ENCODE measurements at places on chromosomes 7 and 10. TPM values are rescaled to one million over a fixed set of nuclear protein-coding genes. Genes with fewer than 3 reads are reported as not detected.

The GHRHR gene
- total RNA-seq = not detected

The MEOX2 gene
- total RNA-seq = 1.7 TPM

The NKX1-2 gene
- 0.98 TPM for total RNA-seq

The PRRT4 gene
- 7.6 TPM for total RNA-seq

The MSMB gene
- total RNA-seq = not detected

The GDF10 gene
- total RNA-seq = 1.7 TPM

The PLA2G12B gene
- not detected for total RNA-seq

The SPDYE11 gene
- total RNA-seq = not detected

The PCDH15 gene
- 0.25 TPM for total RNA-seq

The AKR1C8 gene
- not detected for total RNA-seq

The CAMK2B gene
- total RNA-seq = 3.2 TPM

The PNLIPRP1 gene
- not detected for total RNA-seq

The TMEM273 gene
- total RNA-seq = 17.9 TPM

The HOXA4 gene
- 0.98 TPM for total RNA-seq

The AEBP1 gene
- total RNA-seq = 321 TPM

The OR6V1 gene
- total RNA-seq = not detected

The PRPF18 gene
- 25.8 TPM for total RNA-seq

The C10orf53 gene
- not detected for total RNA-seq

The LOXL4 gene
- total RNA-seq = 5.2 TPM

The OLAH gene
- 4.9 TPM for total RNA-seq

- DNase-seq = no peak
These were observed 1.0 kb downstream of the CCDC186 start for GRCh38 chr10:114172776-114173602.

DNA sequence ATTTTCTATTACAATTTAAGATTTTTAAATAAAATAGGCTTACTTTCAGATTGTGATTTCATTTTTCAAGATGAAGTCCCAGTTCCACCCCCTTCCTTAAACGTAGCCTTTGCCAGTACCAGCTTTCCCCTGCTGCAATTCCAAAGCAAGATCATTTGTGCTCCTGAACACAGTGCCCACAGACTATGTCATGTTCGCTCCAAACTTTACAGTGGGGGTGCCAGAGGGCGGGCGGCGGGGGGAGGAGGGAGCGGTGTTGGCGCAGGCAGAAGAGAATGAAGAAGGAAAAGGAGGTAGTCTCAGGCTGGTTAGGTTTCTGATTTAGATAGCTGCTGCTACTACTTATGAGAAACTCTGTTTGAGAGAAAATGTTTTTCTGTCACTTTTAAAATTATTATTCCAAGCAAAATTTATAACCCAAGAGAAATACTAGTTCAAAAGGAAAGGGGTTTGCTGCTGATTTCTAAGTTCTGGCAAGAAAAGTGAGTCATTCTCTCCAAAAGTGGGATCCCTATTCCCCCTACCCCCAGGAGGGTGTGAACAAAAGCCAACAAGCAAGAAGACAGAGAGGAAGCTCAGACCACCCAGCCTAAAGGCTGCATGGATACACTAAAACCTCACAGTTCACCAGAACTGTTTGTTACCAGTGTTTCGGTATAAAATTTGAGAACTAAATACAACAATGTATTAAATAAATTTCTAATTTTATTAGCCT is 109.6 kb downstream of the SRPK2 start:
- no peak for DNase-seq

- DNase-seq = no peak
These were observed 133.5 kb downstream of the GALNT11 start for GRCh38 chr7:152158801-152159587.

DNA sequence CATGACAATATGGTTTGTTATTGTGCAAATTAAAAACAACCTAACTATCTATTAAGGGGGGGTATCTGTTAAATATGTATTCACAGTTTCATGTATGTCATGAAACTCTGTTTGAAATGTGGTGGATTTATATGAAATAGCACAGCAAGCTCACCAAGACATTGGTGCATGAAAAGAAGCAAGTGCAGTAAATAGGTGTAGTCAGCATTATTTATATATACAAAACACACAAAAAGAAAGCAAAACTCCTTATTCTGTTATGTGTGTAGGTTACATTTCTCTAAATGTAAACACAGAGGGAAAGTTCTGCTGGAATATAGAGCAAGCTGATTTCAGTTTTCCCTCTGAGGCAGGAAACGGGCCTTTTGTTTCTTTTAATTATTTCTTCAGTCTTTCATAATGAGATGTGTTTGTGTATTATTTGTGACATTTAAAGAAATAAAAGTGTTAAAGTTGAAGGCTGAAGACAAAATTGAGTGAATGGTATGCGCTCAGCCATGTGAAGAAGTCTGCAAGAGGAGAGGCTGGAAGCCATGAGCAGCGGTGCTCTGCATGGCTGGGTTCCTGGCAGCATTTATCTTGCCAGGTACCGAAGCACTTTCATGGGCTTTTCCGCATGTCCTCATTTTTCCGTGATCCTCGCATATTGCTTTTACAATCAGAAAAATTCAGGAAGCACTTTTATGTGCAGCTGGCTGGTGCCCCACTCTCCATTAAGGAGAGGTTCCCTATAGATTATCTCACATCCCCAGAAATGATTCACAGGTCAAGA is 38.5 kb downstream of the GRID1 start:
- no peak for DNase-seq

- no peak for DNase-seq
These were observed at the start of gene SLC29A4 for GRCh38 chr7:5282543-5283316. SLC29A4 (plus strand) TSS chr7:5282943; CDS start chr7:5287817, 4,874 bp downstream.

- no peak for DNase-seq
These were observed 527 bp downstream of the PDIA4 start for GRCh38 chr7:149027611-149028345.

- no peak for DNase-seq
These were observed 58.0 kb downstream of the PDSS1 start for GRCh38 chr10:26755443-26755903.

DNA sequence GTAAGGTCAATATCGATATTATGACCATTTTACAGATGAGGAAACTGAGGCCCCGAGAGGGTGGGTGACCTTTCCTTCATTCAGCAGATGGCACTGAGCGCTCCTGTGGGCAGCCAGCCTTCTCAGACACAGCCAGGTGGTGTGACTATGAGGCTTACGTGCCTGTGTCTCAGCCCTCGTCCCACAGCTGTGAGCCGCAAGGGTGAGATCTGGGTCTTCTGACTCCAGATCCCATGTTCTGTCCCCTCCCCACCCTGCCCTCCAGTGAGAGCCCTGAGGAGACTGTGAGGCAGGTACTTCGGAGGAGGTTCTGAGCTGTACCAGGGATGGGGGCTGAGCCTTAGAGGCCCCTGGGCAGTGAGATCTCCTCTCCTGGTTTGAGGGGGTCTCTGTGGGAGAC is 613.8 kb upstream of the FOXK1 start:
- peak; percentile 94 for DNase-seq

GRCh38 chr10:24118246-24118645 is 90.7 kb upstream of the KIAA1217 start:
- no peak for DNase-seq

GRCh38 chr10:58546137-58546536 is 33.5 kb downstream of the BICC1 start:
- no peak for DNase-seq

GRCh38 chr10:24086296-24087086 is 122.4 kb upstream of the KIAA1217 start:
- no peak for DNase-seq

- DNase-seq = no peak
These were observed 36.0 kb downstream of the KLF6 start for GRCh38 chr10:3749011-3749410.

GRCh38 chr7:20450536-20450935 is 119.8 kb downstream of the ITGB8 start:
- no peak for DNase-seq

- DNase-seq = no peak
These were observed 141.3 kb downstream of the NRP1 start for GRCh38 chr10:33193057-33193700.

DNA sequence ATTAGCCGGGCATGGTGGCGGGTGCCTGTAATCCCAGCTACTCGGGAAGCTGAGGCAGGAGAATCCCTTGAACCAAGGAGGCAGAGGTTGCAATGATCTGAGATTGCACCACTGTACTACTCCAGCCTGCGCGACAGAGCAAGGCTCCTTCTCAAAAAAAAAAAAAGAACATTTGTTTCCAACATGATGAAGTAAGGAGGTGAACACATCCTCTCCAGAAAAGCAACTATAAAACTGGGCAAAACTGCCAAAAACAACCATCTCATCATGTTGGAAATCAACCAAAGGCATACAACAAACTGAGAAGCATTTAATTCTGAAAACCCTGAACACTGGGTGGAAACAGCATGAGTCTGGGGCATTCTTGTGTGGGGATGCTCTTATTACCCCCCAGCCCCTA is 14.3 kb downstream of the PRTFDC1 start:
- no peak for DNase-seq

DNA sequence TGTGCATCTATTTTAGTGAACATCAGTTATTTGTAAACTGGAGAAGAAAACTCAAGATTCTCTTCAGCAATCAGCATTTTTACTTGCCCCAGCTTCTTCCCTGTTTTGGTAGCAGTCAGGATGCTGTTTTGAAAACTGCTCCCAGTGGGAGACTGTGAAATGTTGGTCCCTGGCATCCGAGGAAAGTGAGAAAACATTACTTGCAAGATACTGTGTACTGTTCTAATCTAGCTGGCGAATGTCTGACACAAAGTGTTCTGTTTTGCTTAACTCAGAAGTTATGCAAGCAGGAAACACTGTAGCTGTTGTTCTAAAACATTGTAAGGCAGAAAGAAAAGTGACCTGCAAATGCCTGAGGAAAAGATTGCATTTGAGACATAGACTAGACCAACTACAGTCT is 171.8 kb upstream of the POM121L12 start:
- DNase-seq = no peak

DNA sequence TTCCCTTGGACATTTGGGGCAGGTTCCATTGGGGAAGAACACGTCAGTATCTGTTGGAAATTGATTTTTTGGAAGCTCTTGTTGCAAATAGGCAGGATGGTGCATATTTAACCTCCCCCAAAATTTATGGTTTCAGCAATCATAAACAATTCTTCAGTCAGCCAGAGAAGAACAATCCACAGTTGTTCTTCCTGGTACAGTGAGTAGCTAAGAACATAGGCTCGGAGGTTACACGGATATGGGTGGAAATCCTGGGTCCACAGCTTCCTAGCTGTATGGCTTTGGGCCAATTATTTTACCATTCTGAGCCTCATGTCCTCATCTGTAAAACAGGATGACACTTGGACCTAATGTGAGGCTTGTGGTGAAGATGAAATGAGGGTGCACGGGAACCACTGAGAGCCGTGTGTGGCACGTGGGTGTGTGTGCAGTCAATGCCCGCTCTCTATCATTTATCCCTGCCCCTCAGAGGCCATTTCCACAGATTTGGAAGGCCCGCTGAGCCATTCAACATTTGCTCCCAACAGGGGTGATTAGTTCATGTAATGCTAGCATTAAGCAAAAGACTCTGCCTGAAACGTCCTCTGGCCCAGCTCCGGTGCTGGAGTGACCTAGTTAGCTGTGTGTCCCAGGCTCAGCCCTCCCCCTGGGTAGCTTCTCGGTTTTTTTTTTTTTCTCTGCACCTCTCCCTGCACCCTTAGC is 9.7 kb downstream of the CAMK1D start:
- DNase-seq = no peak

DNA sequence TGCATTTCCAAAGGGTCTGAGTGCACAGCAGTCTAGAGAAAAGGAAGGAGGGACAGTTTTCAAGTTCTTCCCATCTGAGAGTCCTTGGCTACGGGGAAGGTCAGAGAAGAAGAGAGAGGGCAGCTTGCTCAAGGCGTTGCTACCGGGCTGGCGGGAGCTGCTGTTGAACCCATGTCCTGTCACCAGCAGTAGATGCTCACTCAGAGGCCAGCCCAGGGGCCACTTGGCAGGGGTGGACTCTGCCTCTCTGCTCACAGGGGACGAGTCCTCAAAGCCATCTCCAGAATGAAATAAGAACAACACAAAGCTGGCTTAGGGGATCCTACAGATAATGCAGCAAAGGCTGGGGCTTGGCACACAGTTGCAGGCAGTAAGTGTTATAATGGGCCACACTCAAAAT is 231.5 kb downstream of the TNS3 start:
- no peak for DNase-seq

- DNase-seq = no peak
These were observed 49.8 kb downstream of the CNOT4 start for GRCh38 chr7:135459951-135460567.

DNA sequence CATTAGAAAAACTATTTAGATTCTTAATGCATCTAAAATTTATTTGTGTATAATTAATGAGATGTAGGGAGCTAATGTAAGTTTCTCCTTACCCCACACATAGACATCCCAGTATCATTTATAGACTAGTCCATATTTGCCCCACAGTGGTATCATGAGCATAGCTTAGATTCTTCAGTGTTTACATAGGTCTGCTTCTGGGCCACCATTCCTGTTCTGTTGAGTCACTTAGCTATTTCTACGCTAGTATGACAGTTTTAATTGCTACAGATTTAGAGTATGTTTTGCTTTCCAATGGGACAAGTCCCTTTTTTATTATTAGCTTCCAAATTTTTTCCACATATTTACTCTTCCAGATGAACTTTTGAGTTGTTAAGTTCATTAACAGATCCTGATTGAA is 69.4 kb downstream of the MCMBP start:
- no peak for DNase-seq

GRCh38 chr10:5266351-5266750 is 69.7 kb downstream of the AKR1C4 start:
- DNase-seq = no peak

DNA sequence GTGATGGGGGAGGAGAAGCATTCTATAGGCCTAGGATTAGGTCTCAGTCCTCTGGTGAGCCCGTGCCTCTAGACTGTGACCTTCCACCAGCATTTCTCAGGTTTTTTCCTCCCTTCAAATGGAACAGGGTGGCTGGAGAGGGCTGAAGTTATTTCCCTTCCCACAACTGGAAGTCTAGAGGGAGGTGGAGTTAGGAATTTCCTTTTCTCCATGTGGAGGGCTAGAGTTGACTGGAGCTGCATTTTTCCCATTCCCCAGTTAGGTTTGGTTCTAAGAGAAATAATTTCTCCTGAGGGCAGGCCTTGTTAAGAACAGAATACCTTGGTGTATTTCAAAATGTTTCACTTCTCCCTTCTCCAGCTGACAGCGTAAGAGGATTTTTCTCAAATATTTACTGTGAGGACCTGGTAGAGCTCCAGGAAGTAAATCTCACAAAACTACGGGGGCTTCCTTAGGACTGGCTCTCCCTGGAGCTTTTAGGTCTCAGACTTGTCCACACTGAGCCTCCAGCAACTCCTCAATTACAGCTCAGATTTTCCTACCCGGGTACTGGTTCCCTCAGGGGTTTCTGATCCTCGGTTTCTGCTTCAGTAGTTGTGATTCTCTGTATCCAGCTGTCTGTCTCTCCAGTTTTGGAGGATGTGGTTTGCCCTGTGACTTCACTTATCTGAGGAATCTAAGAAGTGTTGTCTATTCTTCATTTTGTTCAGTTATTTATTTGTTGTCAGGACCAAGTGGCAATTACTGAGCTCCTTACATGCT is 6.0 kb upstream of the REEP3 start:
- DNase-seq = no peak

DNA sequence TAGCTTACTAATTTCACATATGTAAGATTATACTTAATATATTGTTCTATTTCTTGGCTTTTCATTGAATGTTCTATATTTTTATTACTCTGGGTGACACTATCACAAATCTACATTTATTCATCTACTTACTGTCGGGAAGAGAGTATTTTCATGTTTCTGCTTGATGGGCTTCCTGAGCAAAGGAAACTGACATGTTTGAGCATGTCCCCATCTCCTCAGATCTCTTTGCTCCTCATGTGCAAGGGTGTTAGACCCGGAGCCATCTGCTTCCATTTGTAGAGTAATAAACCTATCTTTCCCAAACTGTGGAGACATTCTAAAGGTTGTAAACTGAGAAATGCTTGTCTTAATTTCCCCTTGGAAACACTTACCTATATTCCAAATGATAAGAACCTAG is 103.5 kb downstream of the LSMEM1 start:
- DNase-seq = no peak

- no peak for DNase-seq
These were observed 3.0 kb downstream of the BRI3 start for GRCh38 chr7:98284335-98285036.

All from vagina (tissue), 2 donors.